ENCODE measurements at places on chromosomes 6 and 20.

DNA sequence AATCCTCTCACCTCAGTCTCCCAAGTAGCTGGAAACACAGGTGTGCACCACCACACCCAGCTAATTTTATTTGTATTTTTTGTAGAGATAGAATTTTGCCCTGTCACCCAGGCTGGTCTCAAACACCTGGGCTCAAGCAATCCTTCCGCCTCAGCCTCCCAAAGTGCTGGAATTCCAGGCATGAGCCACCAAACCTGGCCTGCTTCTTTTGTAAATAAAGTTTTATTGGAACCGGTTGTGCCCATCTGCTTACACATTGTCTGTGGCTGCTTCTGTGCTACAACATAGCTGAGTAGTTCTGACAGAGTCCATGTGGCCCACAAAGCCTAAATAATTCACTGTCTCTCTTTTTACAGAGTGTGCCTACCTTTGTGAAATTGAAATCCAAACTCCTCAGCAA lies 109.7 kb upstream of the NRSN1 start:
- DNase-seq, result no peak

GRCh38 chr6:79872986-79873385 lies 74.4 kb downstream of the ELOVL4 start:
- no peak for DNase-seq

- no peak for DNase-seq
These were observed 126.5 kb upstream of the B3GAT2 start for GRCh38 chr6:71083308-71083820.

- no peak for DNase-seq
These were observed 104.2 kb downstream of the AGPAT4 start for GRCh38 chr6:161169696-161170095.

GRCh38 chr6:81023007-81023582 lies 729.4 kb downstream of the TENT5A start:
- DNase-seq, result no peak

- no peak for DNase-seq
These were observed 2.0 kb downstream of the LY86 start for GRCh38 chr6:6590530-6590929.

GRCh38 chr20:341682-342081 lies 5.2 kb upstream of the NRSN2 start:
- DNase-seq, result no peak

GRCh38 chr6:158631678-158632537 lies 12.6 kb downstream of the DYNLT1 start:
- no peak for DNase-seq

- DNase-seq, result peak; percentile 64
These were observed 58.5 kb upstream of the CEP85L start for GRCh38 chr6:118709859-118710350.

DNA sequence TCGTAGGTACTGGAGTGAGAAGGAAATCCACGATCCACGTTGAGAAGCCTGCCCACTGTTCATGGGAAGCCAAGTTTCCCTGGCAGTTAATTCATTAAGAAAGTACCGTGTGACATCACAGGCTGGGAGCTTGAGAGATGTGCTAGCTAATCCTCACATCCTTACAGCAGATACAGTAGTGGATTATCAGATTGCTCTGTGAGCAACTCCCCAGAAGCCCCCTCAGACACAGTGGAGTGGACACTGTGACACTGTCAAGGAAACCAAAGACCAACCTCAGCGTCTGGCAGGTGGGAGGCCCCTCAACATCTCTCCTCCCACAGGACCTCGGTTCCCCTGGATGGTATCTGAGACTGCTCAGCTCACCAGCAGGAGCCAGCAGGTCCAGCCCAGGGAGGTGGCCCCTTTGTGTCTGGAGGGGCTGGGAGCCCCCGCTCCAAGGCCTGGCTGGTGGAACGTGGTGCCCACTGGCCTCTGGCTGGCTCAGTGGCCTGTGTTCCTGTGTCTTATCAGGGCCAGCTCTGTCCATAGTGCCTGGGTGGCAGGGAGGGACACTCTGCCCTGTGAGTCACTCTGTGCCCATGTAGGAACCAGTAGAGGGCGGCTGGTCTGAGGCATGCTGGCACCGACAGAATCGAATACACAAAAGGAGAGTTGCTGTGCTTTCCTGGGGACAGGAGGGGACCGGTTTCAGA lies 7.2 kb downstream of the PYGB start:
- DNase-seq, result no peak

DNA sequence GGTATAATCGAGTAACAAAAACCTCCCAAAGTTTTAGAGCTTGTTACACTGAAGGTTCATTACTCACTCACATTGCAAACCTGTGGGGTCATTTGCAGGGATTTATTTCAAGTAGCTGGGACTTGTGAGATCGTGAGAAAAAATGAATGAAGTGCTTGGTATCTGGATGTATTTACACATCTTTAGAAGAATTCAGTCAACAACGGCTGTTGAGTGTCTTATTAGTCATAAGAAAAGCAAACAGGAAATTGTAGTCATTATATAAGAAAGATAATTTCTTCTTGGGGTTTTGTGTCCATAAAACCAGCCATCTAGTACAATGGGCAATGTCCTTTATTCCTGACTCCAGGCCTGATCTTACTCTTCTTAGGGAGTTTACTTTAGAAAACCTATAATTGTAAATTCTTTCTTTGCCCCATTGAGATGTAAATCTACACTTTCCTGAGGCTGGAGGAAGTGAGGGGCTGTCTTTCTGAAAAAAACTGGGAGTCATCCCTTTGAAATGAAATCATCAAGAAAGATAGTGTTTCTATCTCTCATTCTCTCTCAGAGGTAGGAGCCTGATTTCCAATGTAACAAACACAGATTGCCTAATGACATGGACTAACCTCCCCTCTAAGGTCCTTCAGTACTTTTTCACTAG lies 202.5 kb upstream of the ASCC3 start:
- no peak for DNase-seq

- DNase-seq, result no peak
These were observed 21.4 kb upstream of the NELFCD start for GRCh38 chr20:58959652-58960051.

DNA sequence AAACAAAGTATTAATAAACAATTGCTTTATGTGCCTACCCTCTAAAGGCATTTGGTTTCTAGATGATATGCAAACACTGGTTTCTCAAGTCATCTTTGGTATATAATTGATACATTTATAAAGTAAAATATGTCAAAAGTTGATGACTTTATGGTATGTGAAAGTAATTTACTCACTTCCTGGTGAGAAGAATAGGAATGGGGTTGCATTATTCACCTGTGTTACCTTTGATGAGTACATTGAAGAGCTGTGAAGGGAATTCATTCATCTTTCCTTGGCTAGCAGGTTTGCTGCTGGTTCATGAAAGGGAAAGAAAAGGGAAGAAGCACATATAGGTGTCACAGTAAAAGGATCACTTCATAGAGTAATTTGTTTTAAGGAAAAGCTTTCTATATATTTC lies 20.4 kb downstream of the RNF217 start:
- no peak for DNase-seq

DNA sequence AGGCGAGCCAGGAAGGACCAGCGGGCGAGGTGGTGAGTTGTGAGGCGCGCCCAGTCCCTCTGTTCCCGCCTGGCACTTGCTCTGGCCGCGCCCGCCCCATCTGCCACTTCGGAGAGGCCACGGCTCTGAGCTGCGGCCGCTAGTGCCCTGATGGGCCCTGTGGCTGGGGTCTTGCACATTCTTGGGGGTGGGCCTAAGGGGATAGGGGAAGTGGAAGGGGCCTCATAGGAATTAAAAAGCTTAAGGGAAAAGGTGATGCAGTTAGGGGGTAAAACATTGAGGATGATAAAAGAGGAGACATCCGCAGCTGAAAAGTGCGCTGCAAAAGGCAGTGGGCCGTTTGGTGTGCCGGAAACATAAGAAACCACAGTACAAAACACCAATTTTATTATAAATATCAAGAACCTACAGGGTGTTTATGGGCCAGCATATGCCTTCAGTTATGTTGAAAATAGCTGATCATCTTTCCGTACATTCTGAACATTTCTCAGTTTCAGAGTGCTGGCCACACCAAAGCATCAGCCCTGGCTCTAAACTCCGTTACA lies 1.1 kb upstream of the PSMB8 start:
- DNase-seq, result no peak
